Left lobe of liver (tissue), 2 donors: ENCODE measurements at places on chromosomes 11 and 22. TPM values are rescaled to one million over a fixed set of nuclear protein-coding genes. Genes with fewer than 3 reads are reported as not detected.

DNA sequence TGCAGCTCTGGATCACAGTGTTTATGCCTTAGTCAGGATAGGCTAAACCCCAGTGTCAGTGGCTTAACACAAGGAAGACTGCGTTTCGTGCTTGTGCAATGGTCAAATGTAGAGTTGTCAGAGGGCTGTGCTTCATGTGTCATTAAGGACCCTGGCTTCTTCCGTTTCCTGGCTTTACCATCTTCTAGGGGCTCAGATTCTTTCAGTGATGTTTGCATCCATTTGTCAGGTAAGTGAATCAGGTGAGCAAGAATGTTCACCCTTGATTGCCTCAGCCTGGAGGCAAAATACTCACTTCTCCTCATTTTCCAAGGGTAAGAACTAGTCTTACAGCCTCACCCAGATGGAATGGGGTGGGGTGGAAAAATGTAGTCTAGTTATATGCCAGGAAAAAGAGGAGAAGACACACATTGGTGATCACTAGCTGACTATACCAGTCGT lies 20.5 kb upstream of the AMOTL1 start:
- no peak for DNase-seq

The KCNQ1 gene
- 2.1 TPM for total RNA-seq

The IRAG1 gene
- 0.53 TPM for total RNA-seq

The MS4A6A gene
- 37.7 TPM for total RNA-seq
